ENCODE measurements at places on chromosomes 1 and 21. TPM values are rescaled to one million over a fixed set of nuclear protein-coding genes. Genes with fewer than 3 reads are reported as not detected.

DNA sequence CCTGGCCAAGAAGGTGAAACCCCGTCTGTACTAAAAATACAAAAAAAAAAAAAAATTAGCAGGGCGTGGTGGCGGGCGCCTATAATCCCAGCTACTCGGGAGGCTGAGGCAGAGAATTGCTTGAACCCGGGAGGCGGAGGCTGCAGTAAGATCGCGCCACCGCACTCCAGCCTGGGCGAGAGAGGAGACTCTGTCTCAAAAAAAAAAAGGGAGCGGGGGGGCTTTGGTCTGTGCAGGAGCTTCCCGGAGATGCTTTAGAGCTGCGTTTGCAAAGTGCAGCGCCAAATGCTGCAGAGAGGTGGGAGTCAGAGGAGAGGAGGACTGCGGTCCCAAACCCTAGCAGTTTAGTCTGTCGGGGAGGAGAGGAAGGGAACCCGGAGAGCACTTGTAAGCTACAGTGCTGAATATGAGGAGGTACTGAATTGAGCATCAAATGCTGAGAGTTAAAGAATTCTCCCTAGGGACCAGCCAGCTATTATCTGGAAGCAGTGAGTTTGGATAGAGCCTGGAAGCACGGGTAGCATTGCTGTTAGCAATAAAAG is 569 bp downstream of the FALEC start:
- no peak for DNase-seq

DNA sequence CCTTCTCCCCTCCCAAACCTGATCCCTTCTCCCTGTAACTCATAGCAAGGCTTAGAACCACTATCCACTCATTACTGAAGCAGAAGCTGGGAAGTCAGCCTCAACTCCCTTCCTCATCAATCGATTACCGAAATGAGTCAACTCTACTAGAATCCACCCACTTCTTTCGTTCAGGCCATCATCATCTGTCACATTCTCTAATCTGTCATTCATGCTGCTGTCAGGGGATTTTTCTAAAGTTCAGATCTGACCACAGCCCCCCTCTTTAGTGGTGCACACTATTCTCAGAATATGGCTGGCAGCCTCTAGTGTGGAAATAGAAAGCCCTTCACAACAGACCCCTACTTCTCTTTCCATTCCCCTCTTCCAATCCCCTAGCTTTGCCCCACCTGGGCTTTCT is 5.1 kb downstream of the NT5C1A start:
- DNase-seq = no peak

- no peak for DNase-seq
These were observed 68.2 kb upstream of the PARP1 start for GRCh38 chr1:226476066-226476465.

Gene SPRR2E
- total RNA-seq = not detected

- DNase-seq = no peak
These were observed 997 bp downstream of the CASZ1 start for GRCh38 chr1:10795276-10796021.

DNA sequence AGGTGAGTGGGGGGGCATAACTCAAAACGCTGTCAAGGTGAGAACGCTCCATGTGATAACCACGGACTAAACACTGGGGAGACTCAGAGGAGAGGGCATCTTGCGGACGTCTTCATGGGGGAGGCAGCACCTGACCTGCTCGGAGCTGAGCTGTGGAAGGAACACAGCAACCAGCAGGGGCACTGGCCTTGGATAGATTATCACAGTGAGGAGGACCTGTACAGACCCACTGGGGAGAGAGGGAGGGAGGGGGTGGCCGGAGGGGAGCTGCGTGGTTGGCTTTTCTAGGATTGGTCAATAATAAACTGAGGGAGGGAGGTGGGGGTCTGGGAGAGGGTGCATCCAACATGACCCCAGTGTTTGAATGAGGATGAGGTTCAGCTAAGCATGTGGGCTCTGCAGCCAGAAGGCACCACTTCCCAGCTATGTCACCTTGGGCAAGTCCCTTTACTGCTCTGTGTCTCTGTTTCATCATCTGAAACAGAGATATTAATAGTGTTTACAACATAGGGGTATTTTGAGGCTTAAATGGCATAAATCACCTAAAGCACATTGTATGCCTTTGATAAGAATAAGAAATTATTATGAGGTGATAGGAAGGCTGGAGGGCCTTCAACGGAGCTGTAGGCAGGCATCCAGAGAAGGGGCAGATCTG is 123.3 kb downstream of the GRIK3 start:
- peak; percentile 32 for DNase-seq

All from ureter (tissue), 1 donor.